ENCODE measurements at places on chromosomes 7 and 10. TPM values are rescaled to one million over a fixed set of nuclear protein-coding genes. Genes with fewer than 3 reads are reported as not detected.

The PRXL2A gene
- total RNA-seq = 17.7 TPM

The ZNF485 gene
- 5.4 TPM for total RNA-seq

The ELAPOR2 gene
- 3.2 TPM for total RNA-seq

The CTTNBP2 gene
- total RNA-seq = not detected

GRCh38 chr10:69202332-69202731 is 17.8 kb upstream of the HKDC1 start:
- DNase-seq = no peak

- peak; percentile 71 for DNase-seq
Measured at GRCh38 chr10:23293145-23293724, 51.4 kb downstream of the C10orf67 start.

DNA sequence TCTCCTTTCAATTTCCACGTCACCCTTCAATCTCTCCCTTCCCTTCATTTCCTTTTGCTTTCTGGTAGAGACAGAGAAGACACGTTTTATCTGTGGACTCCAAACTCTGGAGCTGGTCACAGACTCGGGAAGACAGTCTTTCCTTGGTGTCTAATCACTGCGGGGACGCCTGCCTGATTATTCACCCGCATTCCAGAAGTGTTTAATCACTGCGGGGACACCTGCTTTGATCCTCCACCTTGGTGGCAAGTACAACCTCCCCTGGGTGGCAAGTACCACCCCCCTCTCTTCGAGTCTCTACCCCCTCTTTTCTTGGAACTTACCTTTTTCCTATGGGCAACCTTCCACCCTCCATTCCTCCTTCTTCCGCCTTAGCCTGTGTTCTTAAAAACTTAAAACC is 15.3 kb upstream of the LRRC61 start:
- no peak for DNase-seq

Measured in activated naive CD4-positive, alpha-beta T cell treated with anti-CD3 and anti-CD28 coated beads for 36 hours (primary cell).